ENCODE measurements at places on chromosomes 3 and 15. TPM values are rescaled to one million over a fixed set of nuclear protein-coding genes. Genes with fewer than 3 reads are reported as not detected.

Gene XCR1
- total RNA-seq: not detected

Gene SYNPR
- total RNA-seq: not detected

Gene MESP1
- 0.45 TPM for total RNA-seq

Gene MUSTN1
- total RNA-seq: 5.3 TPM

Gene SETD2
- 95.9 TPM for total RNA-seq

Gene PPM1L
- 52.6 TPM for total RNA-seq

Gene CHRNA3
- not detected for total RNA-seq

Gene TRPM1
- total RNA-seq: not detected

Gene ROPN1
- total RNA-seq: not detected

Gene ALDH1L1
- not detected for total RNA-seq

Gene SH2D7
- not detected for total RNA-seq

Gene PPP1R14D
- not detected for total RNA-seq

Gene NDN
- 0.23 TPM for total RNA-seq

Gene TNFAIP8L3
- not detected for total RNA-seq

Gene PLA1A
- total RNA-seq: 0.20 TPM

Gene CHRFAM7A
- 18.3 TPM for total RNA-seq

Gene TUSC7
- not detected for total RNA-seq

Gene NCBP2
- 44.1 TPM for total RNA-seq
